ENCODE measurements at places on chromosomes 7 and 10. TPM values are rescaled to one million over a fixed set of nuclear protein-coding genes. Genes with fewer than 3 reads are reported as not detected.

DNA sequence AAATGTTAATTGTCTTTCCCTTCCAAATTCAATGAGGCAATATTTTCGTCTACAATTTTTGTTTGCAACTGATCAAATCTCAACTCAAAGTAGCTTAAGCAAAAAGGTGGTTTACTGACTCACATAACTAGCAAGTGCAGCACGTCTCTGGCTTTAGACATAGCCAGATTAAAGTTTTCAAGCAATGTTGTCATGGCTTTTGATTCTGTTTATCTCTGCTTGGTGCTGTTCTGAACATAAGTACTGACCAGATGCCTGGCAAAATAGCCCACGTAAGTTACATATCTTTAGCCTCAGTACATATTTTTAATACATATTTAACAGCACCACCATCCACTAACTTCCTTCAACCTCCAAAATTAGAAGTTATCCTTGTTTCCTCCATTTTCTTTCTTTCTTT, 877.9 kb downstream of the KCNMA1 start:
- no peak for DNase-seq

DYNC1I1 gene
- total RNA-seq = not detected

GRCh38 chr10:127048630-127049029, 143.4 kb downstream of the DOCK1 start:
- DNase-seq = no peak

- DNase-seq = no peak
These were observed 18.8 kb downstream of the NOBOX start for GRCh38 chr7:144384555-144385245.
